ENCODE measurements at places on chromosomes 12 and 14.

GRCh38 chr12:98912401-98912974, 267.4 kb downstream of the APAF1 start:
- DNase-seq, result no peak

DNA sequence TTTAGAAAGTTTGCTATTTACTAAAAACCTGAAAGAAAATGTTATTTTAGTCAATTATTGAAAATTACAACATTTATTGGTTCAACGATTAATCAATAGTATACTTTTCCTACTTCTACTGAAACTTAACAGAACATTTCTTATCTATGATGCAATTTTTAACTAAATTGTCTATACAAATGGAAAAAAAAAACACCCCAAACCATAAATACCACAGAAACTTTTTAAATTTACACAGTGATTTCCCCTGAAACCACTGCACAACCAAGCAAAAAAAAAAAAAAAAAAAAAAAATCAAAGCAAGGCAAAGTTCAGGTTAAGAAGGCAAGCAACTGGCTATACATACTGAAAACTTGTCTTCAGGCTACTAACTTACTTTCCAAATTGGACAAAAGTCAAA, 71.9 kb upstream of the POC1B start:
- no peak for DNase-seq

GRCh38 chr14:61372842-61373555, 51.6 kb downstream of the PRKCH start:
- no peak for DNase-seq

- DNase-seq, result no peak
Observed at GRCh38 chr12:81835783-81836182, 76.6 kb upstream of the PPFIA2 start.

GRCh38 chr12:125794401-125794800, 729.2 kb downstream of the AACS start:
- DNase-seq, result no peak

- DNase-seq, result no peak
Observed at GRCh38 chr14:75216427-75217006, 40.1 kb upstream of the TMED10 start.

GRCh38 chr12:69170293-69170692, 69.1 kb upstream of the CPSF6 start:
- no peak for DNase-seq

DNA sequence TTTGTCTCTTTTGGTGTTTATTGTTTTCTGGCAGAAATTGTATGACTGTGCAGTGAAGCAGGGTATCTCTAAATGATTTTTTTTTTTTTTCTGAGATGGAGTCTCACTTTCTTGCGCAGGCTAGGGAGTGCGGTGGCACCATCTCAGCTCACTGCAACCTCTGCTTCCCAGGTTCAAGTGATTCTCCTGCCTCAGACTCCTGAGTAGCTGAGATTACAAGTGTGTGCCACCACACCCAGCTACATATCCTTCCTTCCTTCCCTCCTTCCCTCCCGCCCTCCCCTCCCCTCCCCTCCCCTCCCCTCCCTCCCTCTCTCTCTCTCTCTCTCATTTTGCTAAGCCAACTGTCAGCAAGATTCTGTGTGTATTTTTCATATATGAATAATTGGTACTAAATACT, 94.4 kb downstream of the PPHLN1 start:
- DNase-seq, result no peak

DNA sequence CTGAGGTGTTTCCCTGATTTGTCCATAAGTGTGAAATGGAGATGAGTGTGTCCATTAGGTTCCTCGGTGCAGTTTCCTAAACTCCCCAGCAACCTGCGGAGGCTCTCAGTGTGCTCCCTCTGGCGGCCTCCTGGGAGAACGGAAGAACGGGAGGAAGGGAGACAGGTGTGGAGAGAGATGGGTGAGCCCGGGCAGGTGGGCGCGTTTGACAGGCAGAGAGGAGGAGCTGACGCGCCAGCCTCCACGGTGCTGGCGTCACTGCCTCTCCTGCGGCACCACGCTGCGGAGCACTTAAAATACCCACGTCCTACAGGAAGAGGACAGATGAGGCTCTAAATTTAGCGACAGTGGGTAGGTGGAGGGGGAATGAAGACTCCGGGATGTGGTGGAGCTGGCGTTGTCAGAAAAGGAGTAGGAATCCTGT, 26.8 kb upstream of the PEX5 start:
- DNase-seq, result peak; percentile 58

GRCh38 chr12:100959481-100959880, 164.9 kb downstream of the ANO4 start:
- DNase-seq, result no peak

Measured in thyroid gland (tissue), 4 donors.